HCEC 1CT (cell line): ENCODE measurements at places on chromosomes 3 and 15.
A peak's percentile ranks its signal among the peaks of the same experiment; 100 is the strongest.

GRCh38 chr15:81117136-81117535, 16.9 kb upstream of the CFAP161 start:
- DNase-seq, result peak; percentile 67

DNA sequence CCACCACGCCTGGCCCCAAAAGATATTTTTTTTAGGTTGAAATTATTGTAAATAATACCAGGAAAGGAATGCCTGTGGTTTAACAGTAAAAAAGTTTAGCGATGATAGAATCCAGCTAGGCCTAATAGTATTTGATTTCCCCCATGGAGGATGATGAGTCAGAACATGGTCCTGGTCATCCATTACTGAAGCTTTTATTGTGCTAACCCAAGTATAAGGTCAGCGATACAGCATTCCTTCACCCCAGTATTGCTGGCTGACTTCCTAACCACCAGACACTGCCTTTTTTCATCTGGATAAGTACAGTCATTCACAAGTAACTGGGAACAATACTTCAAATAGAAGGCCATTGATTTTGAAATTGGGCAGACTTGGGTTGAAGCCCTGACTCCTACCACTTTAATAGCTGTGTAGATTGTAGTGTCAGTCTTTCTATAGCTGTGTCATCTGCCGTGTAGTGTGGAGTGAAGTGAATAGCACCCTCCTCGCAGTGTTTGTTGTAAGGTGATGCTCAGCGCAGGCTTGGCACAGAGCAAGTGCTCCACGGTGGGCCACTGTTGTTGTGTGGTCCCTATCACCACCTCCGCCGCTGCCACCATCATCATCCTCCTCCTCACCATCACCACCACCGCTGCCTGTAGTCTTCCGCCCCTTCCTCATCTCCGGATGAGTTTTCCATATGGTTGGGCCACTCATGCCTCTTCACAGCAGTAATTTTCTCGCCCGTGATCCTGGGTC, 436.0 kb upstream of the TPM1 start:
- DNase-seq, result peak; percentile 100

DNA sequence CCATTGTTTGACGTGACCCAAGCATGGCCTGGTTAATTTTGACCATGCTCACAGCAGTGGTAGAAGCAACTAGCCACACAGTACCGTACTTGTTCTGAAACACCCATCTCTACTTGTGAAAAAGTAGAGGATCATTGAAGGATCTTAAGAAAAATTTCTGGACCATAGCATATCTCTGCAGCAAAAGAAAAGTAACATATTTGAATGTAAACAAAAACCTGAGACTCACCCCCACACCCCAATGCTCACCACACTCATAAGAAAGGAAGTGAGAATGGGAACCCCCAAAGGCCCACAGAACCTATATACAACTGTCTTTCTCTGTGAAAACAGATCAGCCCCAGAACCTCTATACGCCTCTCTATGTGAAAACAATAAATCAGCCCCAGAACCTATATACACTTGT, 33.8 kb upstream of the TFRC start:
- no peak for DNase-seq

- peak; percentile 28 for DNase-seq
These were observed 137.9 kb upstream of the LRIG1 start for GRCh38 chr3:66638717-66639116.

GRCh38 chr3:42117175-42118008, 26.2 kb downstream of the TRAK1 start:
- DNase-seq, result peak; percentile 57

- DNase-seq, result peak; percentile 14
These were observed 144.4 kb downstream of the DNAJB8 start for GRCh38 chr3:128322030-128323022.

DNA sequence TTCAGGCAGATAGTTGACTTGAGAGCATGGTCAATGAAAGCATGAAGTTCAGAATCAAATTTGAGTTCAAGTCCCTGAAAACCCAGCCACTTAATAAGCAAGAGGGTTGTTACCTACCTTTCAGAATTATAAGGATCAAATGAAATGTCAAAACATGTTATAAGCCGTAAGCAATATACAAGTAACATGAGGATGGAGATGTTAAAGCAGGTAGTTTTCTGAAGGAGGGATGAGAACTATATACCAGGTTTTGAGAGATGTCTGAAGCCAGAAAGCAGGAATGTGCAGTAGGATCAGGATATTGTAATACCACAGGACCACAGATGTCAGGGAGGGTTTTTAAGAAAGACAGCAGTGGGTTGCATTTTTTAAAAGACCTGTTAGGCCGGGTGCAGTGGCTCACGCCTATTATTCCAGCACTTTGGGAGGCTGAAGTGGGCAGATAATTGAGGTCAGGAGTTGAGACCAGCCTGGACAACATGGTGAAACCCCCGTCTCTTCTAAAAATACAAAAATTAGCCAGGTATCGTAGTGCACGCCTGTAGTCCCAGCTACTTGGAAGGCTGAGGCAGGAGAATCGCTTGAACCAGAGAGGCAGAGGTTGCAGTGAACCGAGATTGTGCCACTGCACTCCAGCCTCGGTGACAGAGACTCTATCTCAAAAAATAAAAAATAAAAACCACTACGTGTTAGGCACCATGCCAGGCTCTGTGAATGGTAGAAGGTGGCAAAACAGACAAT, 6.9 kb upstream of the EIF3J start:
- no peak for DNase-seq

- no peak for DNase-seq
These were observed 101.8 kb upstream of the LIPC start for GRCh38 chr15:58329781-58330671.

DNA sequence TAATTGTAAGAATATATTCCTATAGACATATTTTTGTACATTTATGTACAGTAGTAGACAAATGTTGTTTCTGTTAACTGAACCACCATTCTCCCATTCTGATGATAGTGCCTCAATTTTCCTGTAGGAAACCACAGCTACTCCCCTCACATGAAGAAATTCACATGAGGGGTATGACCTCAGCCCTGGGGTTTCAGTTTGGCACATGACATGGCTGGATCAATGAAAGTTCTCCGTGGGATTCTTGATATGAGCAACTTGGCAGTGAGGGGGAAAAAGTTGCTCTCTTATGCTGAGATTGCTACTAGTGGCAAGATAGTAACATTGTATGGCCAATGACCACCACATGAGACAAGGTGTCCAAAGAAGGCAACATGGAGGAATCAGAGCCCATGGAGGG, 1090.3 kb upstream of the CFAP20DC start:
- no peak for DNase-seq

DNA sequence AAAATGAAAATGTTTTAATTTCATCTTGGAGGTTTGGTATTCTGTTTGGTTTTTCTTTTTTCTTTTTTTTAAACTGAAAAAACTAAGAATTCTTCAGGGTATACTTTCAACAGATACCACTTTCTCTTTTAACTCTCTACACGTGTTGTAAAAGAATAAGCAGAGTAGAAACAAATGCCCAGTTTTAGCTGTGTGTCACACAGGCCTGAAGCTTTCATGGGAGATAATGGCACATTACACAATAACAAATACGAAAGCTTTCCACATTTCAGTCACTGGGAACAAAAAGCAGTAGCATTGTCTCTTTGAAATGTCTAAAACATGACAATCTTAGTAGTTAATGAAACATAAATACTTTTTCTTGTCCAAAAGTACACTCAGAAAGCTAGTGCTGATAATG, 818.5 kb downstream of the TBL1XR1 start:
- DNase-seq, result peak; percentile 9

DNA sequence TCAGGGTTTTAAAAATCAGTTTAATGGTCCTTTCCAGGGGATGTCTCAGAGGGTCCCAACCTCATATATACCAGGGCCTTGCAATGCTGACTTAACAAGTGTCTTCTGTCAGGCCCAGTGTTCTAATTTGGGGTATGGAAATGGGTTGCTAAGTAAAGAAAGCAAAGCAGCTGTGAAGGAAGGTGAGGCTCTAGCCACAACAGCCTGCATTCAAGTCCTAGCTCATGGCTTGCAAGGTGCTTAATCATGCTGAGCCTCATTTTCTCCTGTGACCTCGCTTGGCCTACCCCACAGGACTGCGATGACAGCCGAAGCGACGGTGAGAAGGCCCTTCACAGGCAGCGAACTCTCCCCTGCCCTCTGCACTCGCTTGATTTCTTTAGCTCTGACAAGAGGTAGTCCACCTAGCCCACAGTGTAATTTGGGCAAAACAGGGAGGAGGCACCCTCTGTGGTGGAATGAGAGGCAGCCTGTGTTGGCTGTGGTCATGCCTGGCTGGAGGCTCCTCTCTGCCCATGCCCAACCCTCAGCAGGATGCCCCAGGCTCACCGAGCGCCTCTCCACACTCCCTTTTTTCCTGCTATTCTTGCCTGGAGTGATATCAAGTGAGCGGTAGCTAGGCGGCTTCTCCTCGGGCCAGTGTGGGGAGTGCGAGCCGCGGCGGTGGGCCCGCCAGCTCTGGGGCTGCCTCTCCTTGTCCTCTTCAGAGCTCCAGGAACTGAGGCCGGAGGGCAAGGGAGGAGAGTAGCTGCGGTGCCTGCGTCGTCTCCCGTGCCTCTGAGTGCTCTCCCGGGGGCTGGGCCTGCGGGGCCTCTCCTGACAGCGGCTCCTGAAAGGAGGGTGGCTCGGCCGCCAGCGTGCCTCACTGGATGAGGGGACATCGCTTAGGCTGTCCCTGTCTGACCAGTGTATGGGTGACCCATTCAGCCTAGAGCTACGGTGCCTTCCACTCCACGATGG, 29.2 kb downstream of the ILDR1 start:
- no peak for DNase-seq

DNA sequence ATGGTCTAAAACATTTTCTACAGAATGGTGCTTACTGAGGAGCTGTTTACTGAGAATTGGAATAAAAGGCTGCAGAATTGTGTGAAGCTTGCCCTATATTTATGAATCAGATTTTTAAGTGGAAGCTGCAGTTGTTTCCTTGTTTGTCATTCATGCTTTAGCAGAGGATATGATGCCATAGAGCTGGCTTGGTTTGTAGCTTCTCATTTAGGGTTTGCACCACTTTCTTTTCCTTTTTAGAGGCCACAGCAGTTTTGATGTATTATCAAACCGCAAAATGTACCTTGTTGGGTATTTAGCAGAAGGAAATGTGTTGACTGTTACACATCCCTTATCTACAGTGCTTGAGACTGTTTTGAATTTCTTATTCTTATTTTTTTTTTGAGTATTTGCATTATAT, 66.2 kb downstream of the RASA2 start:
- no peak for DNase-seq

DNA sequence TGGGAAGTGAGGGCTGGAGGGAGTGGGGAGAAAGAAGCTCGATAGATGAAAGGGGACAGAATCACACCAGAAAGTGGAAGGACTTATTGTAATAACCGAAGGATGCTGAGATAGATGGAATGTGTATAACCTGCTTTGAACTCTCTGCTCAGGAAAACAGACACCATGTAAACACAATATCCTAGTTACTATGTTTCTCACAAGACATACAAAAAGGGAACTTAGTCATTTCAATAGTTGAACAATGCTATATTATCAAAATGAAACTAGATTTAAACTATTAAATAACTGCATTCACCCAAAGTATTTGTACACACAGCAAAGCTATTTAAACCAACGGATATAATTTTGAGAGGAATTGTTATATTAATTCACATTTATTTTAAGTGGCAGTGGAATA, 108.3 kb upstream of the GADL1 start:
- no peak for DNase-seq

- no peak for DNase-seq
These were observed 5.3 kb upstream of the TMEM115 start for GRCh38 chr3:50364573-50365079.

DNA sequence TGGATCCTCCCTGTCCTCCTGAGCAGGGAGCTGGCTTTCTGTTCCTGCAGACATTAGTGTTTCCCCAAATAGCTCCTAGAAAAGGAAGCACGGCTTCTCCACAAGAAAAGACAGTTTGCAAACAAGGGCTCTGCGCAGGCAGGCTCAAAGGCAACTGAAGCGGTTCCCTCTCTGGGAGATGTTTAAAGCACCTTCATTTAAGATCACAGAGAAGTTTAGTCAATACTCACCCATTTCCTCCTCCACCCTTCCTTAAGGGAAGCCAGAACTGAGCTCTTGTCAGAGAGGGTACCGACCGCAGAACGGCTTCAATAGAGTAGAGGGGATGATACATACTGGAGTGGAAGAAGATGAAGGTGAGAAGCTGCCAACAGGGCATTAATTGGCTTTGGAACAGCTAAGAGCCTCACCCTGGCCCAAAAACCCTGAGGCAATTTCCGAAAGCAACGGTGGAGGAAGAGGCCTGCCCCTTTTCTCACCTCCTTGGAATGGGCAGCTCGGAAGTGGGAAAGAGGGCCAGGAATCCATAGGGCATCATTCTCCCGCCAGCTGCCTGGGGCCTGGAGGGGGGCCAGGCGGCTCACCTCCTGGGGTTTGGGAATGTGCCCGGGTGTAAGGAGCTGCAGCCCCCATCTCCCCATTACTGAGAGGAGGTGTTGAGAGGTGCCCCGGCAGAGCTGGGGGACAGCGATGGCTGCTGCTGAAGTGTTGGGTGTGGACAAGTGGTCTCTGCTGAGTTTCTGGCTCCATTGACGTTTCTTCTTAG, 4.8 kb upstream of the EPHB3 start:
- no peak for DNase-seq
